ENCODE measurements at places on chromosomes 1 and 21.

- DNase-seq = no peak
These were observed 61.8 kb downstream of the HIVEP3 start for GRCh38 chr1:41856944-41857285.

GRCh38 chr1:170967042-170967910 lies 31.9 kb downstream of the MROH9 start:
- DNase-seq = peak; percentile 46

DNA sequence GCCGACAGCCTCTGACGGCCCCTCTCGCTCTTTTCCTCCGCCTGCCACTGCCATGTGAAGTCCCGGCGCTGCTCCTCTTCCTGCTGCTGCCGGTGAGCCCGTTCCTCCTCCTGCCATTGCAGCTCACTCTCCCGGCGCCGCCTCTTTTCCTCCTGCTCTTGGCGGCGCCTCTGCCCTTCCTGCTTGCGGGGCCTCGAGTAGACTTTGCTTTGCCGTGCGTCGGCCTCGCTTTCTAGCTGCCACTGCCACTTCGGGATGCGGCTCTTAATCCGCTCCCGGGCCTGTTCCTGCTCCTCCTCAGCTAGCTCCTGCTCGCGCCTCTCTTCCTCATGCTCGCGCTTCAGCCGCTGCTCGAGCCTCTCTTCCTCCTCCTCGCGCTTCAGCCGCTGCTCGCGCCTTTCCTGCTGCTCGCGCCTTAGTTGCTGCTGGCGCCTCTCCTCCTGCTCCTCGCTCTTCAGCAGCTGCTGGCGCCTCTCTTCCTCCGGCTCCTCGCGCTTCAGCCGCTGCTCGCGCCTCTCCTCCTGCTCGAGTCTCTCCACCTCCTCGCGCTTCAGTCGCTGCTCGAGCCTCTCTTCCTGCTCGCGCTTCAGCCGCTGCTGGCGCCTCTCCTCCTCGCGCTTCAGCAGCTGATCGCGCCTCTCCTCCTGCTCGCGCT lies 4.3 kb downstream of the TCHH start:
- peak; percentile 38 for DNase-seq

DNA sequence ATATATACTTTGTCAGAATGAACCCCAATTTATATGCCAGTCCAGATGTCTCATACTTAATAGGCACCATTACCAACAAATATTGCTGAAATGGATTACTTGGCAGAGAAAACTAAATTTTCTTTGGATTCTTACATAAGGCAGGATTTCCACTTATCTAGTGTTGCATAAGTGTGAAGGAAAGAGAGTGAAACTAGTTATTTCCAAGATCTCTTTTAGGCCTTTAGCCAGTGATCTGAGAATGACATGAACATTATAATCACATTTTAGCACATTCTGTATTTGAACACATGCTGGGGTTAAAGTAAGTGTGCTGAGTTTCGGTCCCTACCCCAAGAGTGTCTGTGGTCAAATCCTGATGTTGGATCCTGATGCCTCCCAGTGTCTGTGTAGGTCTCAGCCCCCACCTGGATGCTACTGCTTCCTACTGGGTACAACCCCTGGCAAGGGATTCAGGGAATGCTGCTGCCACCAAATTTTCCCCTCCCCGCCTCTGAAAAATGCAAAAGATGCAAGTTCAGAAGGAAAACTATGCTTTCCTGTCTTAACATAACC lies 11.2 kb downstream of the DDAH1 start:
- DNase-seq = no peak

DNA sequence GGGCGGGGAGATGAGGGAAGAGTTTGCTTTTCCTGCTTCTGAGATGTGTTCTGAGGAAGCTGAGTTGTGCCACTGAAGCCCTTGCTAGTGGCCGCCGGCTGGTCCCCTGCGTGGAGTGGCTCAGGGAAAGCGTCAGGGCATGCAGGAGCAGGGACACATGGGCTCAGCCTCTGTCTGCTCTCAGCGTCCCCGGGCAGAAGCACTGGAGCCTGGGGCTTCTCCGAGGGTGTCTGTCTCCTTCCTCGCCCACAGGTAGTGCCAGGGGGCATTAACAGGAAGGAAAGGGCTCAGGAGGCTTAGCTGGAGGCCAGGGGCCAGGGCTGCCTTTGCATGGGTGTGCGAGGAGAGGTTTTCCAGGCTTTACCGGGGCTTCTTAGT lies 7.3 kb downstream of the PRDM16 start:
- DNase-seq = no peak

DNA sequence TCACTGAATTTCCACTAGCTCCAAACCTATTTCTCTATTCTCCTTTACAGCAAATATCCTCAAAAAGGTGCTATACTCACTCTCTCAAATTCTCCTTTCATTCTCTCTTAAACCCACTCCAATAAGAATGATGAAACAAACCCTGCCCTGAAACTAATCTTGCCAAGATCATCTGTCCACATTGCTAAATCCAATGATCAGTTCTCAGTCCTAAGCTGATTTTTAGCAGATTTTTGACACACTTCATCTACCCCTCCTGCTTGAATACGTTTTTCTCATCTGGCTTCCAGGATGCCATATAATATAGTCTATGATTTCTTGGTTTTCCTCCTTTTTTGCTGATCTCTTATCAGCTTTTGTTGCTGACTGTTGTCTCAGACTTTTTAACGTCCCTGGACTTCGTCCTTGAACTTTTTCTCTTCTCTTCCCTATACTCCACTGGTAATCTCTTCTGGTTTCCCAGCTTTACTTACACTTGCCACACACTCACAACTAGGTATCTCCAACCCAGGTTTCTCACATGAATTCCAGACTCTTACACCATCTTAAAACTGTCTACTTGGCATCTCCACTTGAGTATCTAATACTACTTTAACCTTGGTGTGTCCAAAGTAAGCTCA lies 35.3 kb downstream of the RERE start:
- no peak for DNase-seq

- DNase-seq = no peak
These were observed 27.9 kb upstream of the TRABD2B start for GRCh38 chr1:48025076-48025475.

DNA sequence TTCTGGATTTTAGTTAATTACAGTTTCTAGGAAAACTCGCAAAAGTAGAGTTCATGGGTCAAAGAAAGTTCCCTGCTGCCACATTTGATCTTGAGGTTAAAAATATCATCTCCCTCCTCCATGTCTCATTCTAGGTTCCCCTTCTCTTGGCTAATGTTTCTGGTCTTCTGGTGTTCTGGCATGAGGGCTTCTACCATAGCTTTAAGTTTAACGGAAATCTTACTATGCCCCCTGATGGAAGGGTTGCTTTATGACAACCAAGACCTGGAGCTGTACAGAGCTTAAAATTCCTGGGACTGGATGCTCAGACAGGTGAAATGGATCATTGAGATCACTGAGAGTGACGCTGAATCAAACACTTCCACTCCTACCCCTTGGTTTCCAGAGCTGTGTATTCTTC lies 1881.7 kb downstream of the MRPL39 start:
- peak; percentile 4 for DNase-seq

DNA sequence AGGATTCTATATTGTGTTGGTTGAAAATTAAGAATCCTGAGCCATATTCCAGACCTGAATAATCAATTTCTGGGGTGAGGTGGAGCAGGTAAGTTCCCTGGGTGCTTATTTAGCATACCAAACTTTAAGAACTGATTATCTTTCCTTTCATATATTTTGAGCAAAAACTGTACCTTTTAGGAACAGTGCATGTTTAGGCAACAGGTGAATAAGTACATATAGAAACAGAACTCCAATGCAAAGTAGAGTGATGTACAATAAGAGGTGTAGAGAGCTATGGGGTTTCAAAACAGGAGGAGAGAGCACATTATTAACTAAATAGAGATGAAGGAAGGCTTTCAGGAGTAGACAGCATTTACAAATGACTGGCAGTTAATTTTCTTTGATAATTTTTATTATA lies 28.7 kb downstream of the TMED5 start:
- no peak for DNase-seq

DNA sequence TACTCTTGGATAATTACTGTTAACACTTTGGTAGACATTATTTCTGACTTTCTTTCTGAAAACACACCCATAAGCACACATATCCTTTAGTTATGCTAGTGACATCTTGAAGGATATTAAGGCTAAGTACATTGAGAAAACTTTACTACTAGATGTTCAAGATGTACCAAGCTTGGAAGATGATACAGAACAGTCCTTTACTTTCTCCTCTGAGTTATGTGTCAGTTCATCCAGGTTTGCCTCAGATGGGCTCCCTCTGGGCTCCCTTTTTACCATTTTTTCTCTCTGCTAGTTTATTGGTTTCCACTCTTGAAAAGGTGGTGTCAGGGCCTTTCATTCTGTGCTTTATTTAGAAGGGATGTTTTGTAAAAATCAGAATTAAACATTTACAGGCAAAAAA lies 172.3 kb downstream of the S1PR1 start:
- DNase-seq = no peak

DNA sequence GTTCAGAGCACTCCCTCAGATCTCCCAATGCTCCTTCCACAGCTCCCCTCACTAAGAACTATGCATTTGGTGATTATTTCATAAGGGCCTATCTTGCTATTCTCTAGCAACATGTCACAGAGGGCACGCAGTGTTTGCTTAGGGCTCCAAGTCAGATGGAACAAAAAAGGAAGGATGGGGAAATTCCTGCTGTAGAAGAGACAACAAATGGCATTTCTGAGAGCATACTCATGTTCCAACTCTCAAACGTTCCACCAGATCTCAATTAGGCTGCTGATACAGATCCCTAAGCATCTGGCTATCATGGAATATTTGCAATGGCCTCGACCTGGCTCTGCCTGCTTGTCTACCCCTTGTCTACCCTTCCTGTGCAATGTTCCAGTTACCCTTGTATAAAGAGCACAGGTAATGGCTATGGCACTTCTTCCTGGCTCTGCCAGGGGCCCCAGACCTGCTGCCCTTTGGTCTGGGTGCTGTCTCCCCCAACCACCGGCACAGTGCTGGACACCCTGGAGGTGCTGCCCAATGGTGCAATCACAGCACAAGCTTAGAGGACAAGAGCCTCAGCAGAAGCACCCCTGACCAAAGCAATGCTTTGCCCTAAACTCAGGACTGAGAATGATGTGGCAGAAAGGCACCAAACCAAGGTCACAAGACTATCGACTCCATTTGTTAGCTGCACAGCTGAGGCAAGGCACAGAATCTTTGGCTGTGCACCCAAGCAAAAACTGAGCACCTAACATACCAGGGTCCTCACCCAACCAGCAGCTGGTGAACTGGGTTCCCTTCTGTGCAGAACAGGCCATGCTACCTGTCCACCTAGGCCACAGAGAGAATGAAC lies 3.6 kb downstream of the PARP1 start:
- DNase-seq = no peak

DNA sequence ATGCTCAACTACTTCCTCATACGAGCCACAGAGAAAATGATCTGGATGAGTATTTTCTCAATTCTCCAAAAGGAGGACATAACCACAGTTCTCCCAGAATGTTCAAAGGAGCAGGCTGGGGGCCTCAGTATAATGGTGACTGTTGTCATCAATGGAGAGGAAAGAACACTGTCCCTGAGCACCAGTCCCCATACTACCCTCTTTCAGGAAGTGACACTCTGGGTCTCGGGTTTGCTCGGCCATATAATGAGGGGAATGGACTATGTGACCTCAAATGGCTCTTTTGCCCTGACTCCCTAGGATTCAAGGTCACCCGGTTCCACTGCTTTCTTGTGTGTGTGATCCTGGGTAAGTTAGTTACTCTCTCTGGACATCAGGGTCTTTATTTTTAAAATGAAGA lies 22.8 kb downstream of the SLC9A1 start:
- no peak for DNase-seq

GRCh38 chr1:118990513-118991152 lies 2.5 kb upstream of the TBX15 start:
- DNase-seq = no peak

DNA sequence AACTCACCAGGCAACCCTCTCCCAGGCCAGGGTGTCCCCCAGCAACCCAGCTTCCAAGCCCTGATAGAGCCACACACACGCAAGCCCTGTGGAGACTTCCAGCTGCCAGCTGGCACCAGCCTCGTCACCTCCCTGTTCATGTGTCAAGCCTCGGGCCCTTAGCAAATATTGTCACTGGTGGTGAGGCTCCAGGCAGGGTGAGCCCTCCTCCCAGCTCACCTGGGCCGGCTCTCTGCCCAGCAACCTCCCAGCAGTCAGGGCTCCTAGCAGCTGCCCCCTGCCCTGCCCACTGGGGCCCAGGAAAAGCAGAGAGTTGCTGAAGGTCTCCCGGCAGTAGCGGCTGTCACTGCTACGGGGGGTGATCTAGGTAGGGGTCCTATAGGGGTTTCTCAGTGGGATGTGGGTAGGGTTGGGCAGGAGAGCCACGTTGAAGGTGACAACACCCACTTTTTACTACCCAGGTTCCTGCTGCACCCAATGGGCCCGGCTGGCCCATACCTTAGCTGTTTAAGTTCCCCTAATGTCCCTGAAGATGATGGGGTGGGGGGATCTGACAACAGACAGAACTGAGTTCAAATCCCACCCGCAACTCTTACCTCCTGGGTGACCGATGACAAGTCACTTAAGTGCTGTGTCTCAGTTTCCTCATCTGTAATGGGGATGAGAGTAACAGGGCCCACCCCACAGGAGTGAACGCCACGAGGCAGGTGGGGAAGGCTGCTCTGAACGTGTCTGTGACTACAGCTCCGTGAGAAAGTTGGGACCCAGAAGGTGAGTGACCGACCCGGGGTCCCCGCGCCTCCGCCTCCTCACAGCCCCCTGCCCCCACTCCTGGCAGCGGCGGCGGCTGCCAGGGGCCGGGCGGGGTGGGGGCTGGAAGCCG lies 678 bp downstream of the TTC39A start:
- DNase-seq = peak; percentile 84

GRCh38 chr1:54981466-54981865 lies 1.0 kb downstream of the TMEM61 start:
- no peak for DNase-seq

- no peak for DNase-seq
These were observed 50.1 kb downstream of the LAMC1 start for GRCh38 chr1:183073320-183073719.

GRCh38 chr1:170927955-170928840 lies 7.1 kb upstream of the MROH9 start:
- peak; percentile 16 for DNase-seq

DNA sequence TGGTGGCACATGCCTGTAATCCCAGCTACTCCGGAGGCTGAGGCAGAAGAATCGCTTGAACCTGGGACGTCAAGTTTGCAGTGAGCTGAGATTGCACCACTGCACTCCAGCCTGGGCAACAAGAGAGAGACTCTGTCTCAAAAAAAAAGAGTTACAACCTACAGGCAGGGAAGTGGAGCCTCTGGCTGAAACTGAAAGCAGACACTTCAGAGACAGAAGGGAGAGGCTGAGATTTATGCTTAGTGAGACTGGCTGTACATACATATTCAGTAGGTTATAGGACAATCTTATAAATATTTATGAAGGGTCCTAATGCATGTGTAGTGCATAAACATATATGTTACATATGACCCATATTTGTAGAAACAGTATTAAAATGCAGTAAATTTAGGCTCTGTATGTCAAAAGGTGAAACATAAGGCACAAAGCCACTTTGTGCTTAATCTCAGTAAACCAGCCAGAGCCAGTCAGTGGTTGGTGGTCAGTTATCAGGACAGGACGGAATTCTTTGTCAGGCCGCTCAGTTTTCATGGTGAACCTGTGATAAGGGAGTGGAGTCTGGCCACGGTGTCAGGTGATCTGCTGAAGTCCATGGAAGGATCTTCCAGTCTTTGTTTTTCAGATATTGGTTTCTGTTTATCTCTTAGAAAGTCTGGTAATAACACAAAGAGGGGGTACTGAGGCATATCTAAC lies 13.7 kb downstream of the RHEX start:
- no peak for DNase-seq

All from HT-29 (cell line).